ENCODE measurements at places on chromosomes 2 and 18.
A peak's percentile ranks its signal among the peaks of the same experiment; 100 is the strongest.

DNA sequence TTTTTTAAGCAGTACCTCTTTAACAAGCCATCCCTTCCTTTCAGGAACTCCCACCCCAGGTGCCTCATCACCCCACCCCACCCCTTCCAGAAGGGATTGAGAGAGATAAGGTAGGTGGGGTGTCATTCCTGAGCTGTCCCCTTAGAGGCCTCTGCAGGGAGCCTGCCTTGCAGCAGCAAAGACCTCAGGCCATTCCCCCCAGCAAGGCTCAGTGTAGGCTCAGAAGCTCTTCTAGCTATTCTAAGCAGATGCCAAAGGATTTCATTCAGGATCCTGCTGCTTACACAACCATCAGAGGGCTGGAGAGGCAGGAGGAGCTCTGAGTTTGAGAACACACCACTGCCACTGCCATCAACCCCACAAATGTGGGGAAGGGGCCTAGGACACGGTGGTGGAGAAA lies 5.8 kb upstream of the FIGLA start:
- DNase-seq = no peak

- DNase-seq = no peak
Measured at GRCh38 chr2:32947484-32948143, 861 bp downstream of the LTBP1 start.

- peak; percentile 68 for DNase-seq
Measured at GRCh38 chr2:70861777-70862625, 26.4 kb upstream of the CD207 start.

- DNase-seq = no peak
Measured at GRCh38 chr2:78734221-78734620, 291.3 kb upstream of the REG3G start.

- DNase-seq = no peak
Measured at GRCh38 chr2:182592691-182593393, 123.2 kb upstream of the DNAJC10 start.

- DNase-seq = no peak
Measured at GRCh38 chr2:70985283-70985688, 6.9 kb downstream of the ANKRD53 start.

DNA sequence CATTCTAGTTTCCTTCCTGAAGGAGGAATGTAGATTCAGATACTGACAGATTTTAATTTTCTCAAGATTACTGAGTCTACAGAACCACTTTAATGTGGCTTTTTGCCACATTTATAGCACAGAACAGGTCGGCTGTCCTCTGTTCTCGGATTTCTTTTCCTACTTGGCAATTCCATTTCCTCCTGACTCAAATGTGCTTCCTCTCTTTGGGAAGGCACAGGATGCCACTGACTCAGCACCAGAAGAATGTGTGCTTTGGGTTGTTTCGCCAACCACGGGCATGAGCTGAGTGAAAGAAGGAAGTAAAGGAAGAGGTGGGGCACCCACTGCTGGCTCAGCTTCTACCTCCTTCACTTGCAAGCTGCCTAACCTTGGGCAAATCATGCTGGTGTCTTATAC lies 970.6 kb upstream of the ACVR2A start:
- no peak for DNase-seq

DNA sequence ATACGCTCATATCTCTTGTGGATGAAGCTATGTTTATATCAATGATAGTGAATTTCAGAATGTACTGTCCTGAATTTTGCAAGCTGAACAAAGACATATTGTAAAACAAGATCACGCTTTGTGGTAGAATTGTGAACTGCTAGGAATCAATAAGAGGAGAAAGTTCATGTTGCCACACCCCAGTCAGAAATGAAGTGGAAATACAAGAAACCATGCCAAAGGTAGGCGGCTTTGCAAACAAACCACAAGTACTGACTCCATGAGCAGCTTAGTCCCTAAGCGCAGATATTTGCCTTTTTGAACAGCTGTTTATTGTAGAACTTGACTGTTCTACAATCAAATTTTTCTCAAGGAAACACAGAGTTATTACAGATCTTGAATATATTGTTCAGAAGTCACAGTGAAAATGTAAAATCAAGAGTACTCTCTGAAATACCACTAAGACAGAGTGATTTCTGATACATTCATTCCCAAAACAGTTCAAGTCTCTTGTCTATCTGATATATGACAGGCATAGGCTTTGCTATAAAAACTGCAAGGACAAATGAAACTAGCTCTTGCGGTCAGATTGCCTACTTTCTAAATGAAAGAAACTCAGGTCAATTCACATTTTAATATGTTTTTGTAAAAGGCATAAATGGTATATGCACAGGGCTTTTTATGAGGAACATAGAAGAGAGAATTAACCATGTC lies 120.9 kb upstream of the CDH19 start:
- DNase-seq = no peak

Measured in activated T-cell treated with anti-CD3 and anti-CD28 coated beads for 24 hours (primary cell).